Activated naive CD8-positive, alpha-beta T cell treated with anti-CD3 and anti-CD28 coated beads, Interleukin-2, amount 50 U/mL, for 24 hours (primary cell): ENCODE measurements at places on chromosomes 3 and 15.

DNA sequence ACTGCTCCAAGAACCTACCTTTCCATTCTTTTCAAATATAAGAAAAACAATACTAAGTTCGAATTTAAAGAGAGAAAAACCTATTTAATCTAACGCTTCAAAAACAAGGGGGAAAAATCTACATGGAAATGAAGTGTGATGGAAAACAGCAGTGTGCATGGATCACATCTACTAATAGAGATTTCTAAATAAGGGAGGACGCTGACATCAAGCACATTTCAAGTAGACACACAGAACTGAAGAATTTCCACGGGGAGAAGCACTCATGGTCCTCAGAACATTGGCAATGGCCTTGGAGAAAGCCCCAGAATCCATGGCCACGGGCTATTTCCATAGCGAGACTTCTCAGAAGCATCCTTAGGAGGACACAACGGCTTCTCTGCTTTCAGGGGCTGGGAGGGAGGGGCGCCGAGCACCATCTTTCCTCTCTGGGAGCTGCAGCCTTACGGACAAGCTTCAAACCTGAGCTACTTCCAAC lies 1.0 kb downstream of the TASOR start:
- no peak for DNase-seq

GRCh38 chr15:53976844-53977392 lies 1.3 kb upstream of the UNC13C start:
- no peak for DNase-seq

DNA sequence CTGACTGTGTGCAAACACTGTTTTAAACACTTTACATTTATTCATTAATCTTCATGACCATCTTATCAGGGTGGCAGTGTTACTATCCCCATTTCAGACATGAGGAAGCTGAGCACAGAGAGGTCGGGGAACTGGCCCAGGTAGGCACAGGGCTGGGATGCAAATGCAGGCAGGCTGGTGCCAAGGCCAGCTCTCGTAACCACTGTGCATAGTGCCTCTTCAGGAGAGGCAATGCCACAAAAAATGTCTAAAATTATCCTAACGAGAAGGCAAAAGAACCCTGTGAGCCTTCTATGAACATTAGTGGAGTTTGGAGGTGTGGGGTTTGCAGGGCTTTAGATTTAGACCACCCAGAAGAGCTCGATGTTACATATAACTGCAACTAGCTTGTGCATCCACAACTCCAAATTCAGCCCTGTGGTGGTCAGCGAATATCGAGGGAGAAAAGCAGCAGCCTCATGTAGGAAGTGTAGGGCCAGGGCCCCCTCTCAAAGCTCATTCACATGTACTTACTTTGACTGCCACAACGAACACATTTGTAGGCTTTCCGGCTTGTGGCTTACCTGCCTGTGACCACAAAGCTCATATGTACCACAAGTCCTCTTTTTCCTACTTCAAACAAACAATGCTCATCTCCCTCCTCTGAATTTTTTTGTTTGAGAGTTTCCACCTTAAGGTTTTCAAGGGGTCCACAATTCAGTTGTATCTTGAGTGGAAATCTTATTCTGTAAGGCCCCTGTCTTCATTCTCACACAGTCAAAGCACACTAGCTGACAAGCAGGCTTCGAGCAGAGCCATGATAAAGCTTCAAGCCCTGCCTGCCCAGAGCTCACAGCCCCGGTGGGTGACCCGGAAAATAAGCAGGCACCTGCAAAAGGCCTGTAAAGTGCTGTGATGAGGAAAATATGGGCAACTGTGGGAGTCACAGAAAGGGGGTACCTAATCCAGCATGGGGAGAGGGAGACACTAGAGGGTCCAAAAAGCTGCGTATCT lies 722.9 kb upstream of the CFAP20DC start:
- peak; percentile 39 for DNase-seq

DNA sequence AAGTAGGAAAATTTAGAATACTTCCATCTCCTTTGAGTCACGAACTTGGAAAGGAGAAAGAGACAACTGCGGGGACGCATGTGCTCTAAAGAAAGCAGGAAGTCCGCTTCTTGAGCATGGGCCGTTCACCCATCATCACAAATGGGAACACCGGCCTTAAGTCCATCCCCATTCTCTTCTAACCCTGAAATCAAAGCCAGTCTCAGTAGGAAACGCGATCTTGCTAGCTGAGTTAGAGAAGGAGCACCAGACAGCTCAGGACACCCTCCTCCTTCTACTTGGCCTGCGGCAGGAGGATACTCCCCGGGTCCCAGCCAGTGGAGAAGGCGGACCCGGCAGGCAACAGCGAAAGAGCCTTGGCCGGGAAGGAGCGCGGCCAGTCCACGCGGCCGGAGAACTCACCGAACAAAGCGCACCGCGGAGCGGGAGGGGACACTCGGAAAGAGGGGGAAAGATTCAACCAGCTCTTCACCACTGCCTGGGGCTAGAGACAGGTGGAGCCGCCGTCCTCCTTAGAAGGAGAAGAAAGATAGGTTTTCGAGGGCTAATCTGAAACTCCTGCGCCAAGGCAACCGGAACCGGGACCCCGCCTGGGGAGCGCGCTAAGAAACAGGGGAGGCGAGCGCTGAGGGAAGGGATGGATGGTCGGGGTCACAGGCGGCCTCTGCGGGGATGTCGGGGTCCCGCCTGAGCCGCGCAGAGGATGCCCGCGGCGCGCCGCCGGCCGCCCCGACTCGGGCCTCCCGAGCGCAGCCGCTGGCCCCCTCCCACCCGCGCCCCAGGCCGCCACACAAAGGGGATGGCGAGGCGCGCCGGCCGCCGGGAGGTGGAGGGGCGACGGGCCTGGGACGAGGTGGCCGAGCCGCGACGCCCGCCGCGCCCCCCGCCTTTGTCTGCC lies 818 bp downstream of the SLC4A7 start:
- peak; percentile 36 for DNase-seq

DNA sequence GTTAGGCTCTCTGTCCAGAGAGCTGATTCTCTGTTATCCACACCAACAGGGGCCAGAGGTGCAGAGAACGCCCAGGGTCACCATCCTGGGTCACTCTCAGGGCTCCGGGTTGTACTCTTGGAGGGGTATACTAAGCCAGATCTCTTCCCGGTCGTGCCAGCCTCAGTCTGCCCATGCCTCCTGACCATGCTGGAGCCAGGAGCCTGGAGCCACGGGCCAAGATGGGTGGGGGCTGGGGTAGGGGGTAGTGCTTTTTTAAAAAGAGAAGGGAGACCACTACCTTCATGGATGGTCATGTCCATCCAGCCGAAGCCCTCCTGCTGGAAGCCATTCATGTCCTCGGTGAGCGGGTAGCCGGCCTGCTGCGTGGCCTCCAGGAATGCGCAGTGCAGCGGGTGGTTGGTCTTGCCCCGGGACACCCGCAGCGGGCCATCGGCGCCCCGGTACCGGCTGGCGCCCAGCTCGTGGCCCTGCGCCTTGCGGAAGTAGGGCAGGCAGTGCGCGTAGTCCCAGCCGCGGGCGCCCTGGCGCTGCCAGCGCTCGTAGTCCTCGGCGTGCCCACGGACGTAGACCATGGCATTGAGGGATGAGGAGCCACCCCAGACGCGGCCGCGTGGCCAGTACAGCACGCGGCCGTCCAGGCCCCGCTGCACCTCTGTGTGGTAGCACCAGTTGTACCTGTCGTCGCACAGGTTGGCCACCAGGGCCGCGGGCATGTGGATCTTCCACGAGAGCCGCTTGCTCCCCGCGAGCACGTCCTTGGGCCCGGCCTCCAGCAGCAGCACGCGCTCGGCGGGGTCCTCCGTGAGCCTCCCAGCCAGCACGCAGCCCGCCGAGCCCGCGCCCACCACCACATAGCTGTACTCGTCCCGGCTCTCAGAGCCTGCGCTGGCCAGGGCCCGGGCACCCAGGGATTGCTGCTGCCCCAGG lies 22.9 kb downstream of the CHDH start:
- no peak for DNase-seq

- no peak for DNase-seq
Observed at GRCh38 chr3:161117646-161118045, 12.5 kb upstream of the B3GALNT1 start.

DNA sequence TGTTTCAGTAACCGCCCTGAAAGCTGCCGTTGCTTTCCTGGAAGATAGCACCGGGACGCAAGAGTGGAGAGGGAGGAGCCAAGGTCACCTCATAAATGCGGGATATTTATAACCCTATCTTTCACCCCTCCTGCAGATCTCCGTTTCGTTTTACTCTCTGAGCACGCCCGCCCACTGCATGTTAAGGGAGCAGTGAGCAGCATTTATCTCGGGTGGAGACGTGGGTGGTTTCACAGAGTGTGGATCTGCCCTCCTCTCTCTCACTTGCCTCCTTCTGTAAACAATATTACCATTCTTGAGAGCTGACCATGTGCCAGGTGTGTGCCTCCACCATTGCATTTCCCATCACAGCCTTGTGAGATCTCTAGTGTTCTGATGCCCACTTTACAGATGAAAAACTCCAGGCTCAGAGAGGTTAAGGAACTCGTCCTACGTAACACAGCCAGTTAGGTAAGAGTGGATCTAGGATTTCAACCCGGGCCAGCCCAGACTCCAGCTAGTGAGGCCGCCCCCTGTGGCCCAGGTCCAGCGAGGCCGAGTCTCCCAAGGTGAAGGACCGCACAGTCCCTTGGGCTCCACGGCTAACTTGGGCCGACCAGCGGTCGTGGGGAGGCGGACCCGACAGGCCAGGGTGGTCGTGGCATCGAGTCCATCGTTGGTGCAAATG lies 16.9 kb upstream of the SEMA4B start:
- peak; percentile 15 for DNase-seq

DNA sequence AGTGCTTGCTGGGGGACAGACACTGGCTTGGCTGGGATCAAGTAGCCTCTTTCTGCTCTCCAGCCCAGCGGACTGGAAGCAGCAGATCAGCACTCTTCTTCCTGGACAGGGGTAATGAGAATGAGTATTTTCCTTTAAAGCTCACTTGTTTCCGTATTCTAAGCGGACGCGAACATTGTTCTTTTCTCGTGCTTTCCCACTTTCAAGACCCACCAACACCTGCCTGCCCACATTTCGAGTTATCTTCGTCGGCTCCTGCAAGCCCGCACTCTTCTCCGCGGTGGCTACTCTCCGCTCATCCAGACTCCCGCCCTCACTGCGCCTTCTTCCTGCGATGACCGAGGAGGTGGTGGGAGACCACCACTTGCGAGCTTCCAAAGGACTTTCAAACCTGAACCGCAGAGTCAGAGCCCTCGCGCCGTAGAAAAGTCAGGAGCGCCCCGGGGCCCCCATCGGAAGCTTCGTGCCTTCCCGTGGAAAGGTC lies 1.6 kb upstream of the PPM1L start:
- DNase-seq, result peak; percentile 24

GRCh38 chr3:195095035-195095703 lies 175.8 kb downstream of the XXYLT1 start:
- DNase-seq, result no peak

GRCh38 chr3:177878192-177878591 lies 658.0 kb upstream of the KCNMB2 start:
- no peak for DNase-seq

GRCh38 chr3:58963928-58964503 lies 85.8 kb downstream of the CFAP20DC start:
- no peak for DNase-seq

GRCh38 chr3:161474741-161475140 lies 21.9 kb upstream of the OTOL1 start:
- no peak for DNase-seq

GRCh38 chr3:183046883-183047282 lies 52.4 kb downstream of the MCCC1 start:
- DNase-seq, result no peak

- no peak for DNase-seq
Observed at GRCh38 chr3:2684046-2684445, 426.1 kb downstream of the IL5RA start.

DNA sequence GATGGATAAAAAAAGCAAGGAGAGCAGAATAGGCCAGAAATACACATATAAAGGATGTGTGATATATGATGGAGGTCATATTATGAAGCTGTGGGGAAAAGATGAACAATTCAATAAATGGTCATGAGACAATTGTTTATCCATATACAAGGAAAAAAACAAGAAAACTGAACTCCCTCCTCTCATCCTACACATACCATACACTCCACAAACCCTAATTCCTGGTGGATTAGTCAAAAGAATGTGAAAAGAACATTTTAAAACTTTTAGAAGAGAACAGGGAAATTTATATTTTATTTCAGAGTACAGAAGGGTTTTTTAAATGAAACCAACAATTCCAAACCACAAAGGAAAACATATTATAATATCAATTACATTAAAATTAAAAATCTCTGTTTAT lies 34.5 kb upstream of the NR2E3 start:
- DNase-seq, result no peak

GRCh38 chr15:101305820-101306255 lies 10.8 kb upstream of the SNRPA1 start:
- no peak for DNase-seq

DNA sequence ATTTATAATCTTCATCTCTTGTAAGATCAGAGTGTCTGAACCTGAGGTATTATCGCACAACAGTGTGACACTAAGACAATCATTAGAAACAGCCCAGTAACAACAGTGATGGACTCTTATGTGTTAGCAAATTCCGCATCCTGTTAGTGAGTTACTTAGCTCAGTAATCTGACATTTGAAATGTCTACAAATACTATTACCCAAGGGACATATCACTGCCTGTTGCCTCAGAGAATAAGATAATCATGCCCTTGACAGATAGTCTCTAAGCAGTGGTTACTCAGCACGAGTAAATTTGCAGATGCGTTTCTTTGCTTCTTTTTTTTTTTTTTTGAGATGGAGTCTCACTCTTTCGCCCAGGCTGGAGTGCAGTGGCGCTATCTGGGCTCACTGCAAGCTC lies 13.4 kb upstream of the RTP1 start:
- DNase-seq, result no peak

DNA sequence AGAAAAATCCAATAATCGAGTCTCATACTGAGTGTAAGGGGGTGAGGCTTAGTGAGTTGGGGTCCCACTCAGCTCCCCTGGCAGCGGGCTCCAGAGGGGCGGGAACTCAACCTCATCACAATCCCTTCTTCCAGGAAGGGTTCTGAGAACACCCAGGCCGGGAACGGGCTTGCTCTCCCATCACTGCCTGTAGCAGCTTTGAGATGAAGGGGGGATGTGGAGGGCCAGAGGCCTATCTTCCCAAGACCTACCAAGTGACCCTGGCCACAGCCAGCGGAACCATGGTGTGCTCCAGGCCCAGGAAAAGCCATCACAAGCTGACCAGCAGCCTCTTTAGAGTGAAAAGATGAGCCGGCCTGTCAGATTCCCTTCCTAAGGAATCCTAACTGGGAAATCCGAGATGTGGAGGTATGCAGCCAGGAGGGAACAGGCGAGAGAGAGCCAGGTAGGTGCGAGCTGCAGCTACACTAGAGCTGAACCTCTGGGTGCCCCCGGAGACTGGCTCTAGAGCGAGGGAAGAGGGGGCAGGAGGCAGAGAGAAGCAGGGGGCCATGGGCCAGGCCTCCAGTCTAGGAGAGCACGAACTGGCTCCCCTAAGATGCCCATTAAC lies 18.5 kb downstream of the GRAMD2A start:
- no peak for DNase-seq
